ENCODE measurements at places on chromosomes 2 and 18.

DNA sequence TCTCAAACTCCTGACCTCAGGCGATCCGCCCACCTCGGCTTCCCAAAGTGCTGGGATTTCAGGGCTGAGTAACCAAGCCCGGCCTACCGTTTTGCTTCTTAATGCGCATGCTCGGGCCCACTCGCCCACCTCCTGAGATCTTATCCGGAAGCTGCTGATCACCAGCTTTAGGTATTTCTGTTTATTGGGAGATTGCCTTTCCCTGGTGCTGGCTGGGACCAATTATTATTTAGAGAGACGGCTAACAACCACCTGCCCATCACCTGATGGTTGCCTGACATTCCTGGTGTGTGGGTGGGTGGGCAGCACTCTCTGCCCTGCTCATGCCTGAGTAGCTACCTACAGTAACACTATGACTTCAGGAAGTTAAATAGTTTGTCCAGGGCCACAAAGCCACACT, 56.3 kb upstream of the ZNF532 start:
- no peak for DNase-seq

- no peak for DNase-seq
These were observed 158.6 kb downstream of the ZNF804A start for GRCh38 chr2:184756885-184757284.

DNA sequence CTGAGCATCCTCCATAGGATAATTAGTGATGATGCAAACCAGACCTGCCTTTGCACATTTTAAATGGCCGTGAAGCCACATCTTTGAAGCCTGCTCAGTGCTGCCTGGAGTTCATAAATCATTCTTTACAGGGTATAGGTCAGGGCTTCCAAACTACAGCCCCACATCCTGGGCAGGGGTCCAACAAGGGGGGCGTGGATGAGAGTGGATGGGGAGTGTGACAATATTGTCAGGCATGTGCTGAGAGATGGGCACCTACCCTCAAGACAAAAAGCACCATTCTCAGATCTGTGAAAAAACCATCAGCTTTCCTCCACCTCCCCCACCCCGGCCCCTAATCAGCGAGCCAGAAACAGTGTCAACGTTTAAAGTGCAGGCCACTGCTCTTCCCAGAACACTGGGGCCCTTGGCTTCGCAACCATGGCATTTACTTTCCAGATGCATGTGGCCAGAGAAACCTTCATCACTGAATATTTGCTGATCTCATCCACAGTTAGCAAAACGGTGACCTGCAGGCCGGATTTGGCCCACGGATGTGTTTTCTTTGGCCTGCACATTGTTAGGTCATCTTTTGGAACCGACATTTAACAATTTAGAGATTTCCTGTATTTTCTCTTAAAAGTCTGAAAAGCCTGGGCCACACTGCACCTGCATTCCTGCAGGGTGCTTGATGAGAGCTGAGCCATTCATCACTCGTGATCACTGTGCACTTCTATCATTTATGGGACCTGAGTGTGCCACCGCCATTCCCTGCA, 130.7 kb downstream of the ANKRD44 start:
- no peak for DNase-seq

- peak; percentile 18 for DNase-seq
These were observed 44.4 kb upstream of the BARD1 start for GRCh38 chr2:214853906-214854305.

- no peak for DNase-seq
These were observed 3.6 kb upstream of the PTPN18 start for GRCh38 chr2:130352237-130352636.

- DNase-seq, result peak; percentile 63
These were observed 84.9 kb downstream of the MAPK4 start for GRCh38 chr18:50644807-50645206.

- DNase-seq, result peak; percentile 89
These were observed 37.4 kb upstream of the RAPGEF4 start for GRCh38 chr2:172698041-172698863.

DNA sequence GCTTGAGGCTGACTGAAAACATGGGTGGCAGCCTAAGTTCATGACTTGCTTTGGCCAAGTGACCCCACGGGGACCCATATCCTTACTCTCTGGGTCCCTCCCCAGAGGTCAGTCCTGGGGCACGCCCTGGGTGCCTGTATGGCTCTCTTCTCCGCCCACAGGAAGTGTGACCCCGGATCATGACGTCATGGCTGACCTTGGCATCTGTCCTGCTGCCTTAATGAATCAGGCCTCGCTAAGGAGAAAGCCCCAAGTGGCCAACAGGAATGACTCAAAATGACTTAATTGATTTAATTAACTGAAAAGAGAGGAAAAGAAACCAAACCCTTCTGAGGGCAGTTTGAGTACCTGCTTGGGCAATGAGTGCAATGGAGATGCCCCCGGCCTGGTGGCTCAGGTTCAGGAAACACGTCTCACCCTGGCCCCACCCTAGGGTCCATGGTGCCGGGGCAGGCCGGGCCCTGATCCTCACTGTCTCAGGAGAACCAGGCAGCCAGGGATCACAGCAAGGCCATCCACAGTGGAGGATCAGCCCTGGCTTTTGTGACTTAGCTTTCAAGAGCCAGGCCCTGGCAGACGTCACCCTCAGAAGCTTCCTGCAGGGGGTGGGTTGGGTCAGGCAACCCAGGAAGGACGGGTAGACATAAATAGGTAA, 112.0 kb downstream of the CYP26B1 start:
- peak; percentile 41 for DNase-seq

DNA sequence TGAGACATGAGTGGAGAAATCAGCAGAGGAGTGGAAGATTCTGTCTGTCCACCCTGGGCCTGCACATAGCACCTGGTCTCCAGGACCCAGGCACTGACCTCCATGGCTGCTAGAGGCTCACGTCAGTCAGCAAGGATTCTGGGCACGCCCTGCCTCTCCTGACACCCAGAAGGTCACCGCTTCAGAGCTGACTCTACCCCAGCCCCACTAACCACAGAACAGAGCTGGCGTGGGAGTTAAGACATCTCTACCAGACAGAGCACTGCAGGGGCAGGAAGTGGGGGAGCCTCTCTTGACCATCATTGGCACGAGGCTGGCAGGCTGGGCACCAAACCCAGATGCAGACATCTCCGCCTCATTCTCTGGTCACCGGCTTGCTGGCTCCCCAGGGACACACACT, 3.0 kb downstream of the ADCY3 start:
- DNase-seq, result no peak

DNA sequence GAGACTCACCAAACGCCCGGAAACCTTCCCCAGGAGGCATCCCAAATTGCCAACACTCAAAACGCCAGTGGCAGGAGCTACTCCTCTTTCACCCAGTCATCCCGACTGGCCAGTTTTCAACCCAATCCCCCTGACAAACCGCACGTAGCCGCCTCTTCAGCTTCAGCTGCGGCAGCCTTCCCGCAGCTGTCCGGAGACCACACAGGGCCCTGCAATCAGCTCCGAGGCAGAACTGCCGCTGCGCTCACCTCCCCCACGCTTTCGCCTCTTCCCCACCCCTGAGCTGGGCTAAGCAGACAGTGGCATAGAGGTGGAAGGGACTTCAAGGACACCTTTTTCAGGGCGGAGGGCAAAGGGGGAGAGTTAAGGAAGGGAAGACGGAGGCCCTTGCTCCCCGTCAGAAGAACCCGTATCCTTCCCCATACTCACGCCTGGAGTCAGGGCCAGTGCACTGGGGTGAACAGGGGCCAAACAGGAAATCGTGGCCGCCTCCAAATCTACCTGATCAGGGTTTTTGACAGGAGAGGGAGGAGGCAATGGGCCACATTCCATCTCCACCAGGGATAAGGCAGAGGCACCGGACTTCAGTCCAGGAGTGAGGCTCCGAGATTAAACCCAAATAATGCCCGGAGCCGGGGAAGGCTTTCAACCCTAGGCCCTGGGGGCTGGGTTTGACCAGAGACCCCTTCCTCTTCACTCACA, 16.9 kb downstream of the CYP26B1 start:
- no peak for DNase-seq

DNA sequence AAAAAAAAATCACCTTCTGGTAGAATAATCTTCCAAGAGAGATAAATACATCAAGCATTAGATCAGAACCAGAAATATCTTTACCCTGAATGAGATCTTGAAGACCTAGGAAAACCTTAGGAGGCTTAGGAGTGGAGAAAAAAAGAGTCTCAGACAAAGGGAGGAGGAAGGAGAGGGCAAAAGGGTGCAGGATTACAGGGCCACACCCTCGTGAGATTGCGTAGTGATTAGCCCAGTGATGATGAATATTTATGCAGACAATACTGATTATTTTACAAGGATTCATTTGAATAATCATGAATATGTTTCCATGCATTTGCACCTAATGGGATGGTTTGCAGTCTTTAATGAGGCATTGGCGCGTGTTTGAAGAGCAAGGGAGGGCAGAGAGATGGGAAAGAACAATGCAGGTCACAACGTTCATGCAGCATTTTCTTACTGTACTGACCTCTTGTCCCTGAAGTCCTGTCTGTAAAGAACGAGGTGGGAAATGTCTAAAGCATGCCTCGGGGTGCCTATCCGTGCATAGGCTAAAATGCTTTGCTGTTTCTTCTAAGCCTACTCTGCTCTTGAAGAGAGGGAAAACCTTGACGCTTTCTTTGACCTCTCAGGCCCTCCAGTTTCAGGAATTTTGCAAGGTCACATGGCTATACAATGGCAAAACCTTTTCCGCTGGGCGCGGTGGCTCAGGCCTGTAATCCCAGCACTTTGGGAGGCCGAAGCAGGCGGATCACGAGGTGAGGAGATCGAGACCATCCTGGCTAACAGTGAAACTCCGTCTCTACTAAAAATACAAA, 18.6 kb upstream of the ZNF532 start:
- peak; percentile 14 for DNase-seq

GRCh38 chr2:232332940-232333259, 45.7 kb upstream of the ALPP start:
- DNase-seq, result no peak

DNA sequence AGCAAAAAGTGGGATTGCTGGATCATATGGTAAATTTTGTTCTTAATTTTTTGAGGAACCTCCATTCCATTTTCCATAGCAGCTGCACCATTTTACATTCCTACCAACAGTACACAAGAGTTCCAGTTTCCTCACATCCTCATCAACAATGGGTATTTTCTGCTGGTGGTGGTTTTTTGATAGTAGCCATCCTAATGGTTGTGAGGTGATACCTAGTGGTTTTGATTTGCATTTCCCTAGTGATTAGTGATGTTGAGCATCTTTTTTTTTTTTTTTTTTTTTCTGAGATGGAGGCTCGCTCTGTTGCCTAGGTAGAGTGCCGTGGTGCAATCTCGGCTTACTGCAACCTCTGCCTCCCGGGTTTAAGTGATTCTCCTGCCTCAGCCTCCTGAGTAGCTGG, 30.5 kb downstream of the METTL21A start:
- no peak for DNase-seq

DNA sequence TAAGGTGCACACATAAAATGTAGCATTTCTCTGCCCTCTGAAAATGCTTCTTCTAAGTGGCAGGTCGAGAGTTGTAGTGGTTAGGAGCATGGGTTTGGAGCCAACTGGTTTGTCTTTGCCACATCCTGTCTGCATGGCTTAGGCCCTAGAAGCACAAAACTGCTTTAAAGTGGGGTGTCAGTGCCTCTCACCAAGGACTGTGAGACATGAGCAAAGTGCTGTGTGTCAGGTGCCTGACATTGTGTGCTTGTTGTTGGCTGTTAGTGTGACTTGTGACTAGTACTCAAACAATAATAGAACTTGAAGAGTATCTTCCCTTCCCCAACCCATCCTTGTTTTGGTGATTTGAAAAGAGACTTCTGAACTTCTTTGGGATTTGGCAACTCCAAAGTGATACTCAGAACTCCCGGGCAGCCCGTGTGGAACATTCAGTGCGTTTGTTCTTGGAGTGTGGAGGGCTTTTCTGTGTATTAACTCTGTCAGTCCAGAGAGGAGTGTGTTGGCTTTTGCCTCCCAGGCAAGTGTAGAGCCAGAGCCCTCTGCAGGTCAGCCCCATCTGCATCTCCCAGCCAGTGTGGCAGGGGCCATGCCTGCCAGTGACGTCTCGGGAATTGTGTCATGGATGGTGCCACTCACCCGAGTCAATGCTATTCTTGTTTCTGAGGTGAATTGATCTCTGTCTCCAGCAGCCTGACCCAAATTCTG, 5.0 kb downstream of the MGAT5 start:
- DNase-seq, result no peak

GRCh38 chr2:30031184-30031583, 109.8 kb upstream of the ALK start:
- DNase-seq, result peak; percentile 37

DNA sequence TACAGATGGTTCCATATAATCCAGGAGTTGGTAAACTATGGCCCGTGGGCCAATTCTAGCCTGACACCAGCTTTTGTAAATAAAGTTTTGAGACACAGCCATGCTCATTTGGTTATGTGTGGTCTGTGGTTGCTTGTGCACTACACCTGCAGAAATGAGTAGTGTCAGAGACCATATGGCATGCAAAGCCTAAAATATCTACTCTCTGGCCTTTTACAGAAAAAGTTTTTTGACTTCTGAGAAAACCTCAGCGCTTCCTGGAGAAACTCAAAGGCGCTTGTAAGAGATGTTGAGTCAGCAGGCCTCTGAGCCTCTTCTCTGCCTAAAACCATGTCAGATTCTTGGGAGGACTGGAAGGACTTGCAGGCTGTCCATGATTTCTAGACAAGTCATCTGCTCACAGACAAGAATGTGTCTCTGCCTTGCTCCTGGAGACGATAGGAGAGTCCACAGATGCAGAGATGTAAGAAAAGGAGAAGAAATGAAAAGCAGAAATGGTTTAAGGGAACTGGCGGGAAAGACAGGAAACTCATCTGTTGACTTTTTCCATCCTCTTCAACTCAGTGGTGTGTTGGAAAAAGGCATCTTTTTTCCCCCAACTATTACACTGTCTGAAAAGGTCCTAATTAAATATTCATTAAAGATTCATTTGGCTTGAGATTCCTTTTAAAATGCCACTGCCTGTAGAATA, 5.2 kb downstream of the TTC39C start:
- no peak for DNase-seq

DNA sequence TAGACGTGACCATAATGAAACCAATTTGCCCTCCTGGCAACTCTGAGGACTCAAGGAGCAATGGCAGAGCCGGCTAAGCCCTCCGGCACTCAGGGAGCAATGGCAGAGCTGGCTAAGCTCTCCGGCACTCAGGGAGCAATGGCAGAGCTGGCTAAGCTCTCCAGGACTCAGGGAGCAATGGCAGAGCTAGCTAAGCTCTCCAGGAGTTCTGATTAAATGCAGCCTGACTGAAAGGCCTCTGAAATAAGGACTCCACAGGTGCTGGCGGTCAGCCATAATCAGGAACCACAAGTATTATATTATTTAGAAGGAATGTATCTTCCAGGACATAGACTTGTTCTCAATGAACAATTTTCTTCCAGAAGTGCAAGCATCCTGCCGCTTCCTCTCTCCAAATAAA, 65.2 kb downstream of the C2orf76 start:
- no peak for DNase-seq
